Central memory CD4-positive, alpha-beta T cell (primary cell): ENCODE measurements at places on chromosomes 3 and 15.

- no peak for DNase-seq
Measured at GRCh38 chr3:129485721-129486663, 42.4 kb upstream of the RHO start.

- no peak for DNase-seq
Measured at GRCh38 chr15:36178303-36178633, 401.2 kb upstream of the CDIN1 start.

DNA sequence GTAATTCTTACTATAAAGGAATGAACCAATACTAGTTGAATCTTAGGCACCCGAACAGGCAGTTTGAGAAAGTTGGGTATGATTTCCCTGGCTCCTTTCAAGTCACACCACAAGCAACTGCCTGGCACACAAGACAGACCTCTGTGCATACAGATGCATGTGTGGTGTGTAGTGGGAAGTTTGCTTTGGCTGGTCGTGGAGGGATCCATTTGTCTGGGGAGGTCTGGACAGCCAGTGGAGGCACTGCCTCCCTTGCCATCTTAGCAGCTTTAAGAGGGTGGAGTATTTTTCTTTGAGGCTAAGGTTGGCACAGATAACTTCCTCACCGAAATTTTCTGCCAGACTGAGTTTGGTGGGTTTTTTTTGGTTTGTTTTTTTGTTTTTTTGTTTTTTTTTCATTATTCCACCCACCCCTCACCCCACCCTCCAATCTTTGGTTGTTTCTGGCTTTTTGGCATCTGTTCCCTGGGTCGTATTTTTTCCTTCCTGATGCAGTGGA lies 97.1 kb downstream of the TMEM212 start:
- no peak for DNase-seq

GRCh38 chr3:67468511-67468910 lies 185.9 kb downstream of the SUCLG2 start:
- DNase-seq, result no peak

DNA sequence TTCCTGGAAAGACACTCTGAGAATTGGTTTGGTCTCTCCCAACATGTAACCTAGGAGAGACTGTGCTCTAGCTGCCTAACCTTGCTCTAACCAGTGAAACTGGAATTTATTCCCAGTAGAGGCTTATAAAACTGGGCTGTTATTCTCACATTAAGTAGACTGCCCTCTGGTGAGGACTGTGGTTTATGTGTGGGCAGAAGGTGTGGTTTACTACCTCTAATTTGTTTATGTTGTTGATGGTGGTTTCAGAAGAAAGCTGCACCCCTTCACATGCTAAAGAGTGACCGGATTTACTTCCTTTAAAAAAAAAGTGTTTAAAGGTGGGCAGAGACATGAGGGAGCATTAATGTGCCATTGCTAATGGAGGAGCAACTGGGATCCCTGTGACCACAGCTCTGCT lies 273.2 kb downstream of the MECOM start:
- no peak for DNase-seq

DNA sequence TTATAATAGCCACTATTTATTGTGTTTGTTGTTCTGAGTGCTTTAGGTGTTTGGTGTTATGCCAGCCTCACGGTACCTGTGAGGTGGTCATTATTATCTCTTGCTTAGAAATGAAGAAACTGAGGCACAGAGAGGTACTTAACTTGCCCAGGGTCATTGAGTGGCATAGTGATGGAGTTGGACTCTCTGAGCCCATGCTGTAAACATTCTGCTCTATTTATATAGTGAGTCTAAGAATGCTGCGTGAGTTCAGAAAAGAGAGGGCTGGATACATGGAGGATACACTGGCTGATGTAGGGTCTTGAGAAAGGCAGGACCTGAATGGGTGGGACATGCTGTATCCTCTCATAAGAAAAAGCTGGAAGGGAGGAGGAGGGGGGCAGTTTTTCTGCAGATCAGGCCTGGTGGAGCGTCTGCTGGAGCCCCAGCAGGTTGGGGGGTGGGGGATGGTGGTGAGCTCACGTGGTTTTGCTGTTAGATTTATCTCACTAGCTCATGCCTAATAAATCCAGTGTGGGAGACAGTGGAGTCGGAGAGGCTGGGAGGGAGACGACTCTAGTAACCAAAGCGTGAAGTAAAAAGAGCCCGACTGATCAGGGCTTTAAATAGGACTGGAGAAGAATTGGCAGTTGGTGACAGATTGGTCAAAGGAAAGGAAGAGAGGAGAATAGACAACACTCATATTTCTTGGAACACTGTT lies 16.0 kb downstream of the MED12L start:
- DNase-seq, result no peak
